ENCODE measurements at places on chromosomes 4 and X.

GRCh38 chrX:136496186-136496763 lies 1.1 kb upstream of the HTATSF1 start:
- no peak for ATAC-seq

GRCh38 chr4:145019346-145019745 lies 78.7 kb downstream of the ANAPC10 start:
- no peak for ATAC-seq

DNA sequence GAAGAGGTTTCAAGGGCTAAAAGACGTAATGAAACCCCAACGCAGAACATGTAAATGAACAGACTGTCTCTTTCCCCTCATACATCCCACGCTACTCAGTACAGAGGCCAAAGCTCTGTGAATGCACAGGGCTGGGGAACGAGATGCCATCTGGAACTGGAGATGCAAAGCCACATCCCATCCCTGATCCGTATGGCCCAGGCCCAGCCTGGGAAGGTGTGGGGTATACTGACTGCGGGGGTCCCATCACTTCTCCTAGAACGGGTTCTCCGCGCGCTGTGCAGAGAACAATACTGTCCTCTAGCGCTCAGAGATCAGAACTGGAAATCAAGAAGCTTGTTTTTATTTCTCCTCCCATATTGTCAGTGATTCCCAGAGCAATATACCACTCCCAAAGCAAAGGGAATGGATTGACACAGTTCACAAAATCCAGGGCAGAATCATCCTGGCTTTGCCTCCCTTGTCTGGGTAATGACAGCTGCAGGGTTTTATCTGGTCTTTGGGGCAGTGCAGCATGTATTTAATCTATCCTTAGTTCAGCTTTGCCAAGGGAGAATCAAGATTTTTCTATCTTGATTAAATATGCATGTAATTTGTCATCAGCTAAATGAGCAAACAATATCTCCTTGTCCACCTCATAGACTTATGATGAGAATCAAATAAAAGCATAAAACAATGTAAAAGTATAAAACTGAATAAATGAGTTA lies 47.3 kb upstream of the TLR3 start:
- peak; percentile 96 for ATAC-seq

- no peak for ATAC-seq
Observed at GRCh38 chr4:73615613-73616012, 4.6 kb downstream of the RASSF6 start.

DNA sequence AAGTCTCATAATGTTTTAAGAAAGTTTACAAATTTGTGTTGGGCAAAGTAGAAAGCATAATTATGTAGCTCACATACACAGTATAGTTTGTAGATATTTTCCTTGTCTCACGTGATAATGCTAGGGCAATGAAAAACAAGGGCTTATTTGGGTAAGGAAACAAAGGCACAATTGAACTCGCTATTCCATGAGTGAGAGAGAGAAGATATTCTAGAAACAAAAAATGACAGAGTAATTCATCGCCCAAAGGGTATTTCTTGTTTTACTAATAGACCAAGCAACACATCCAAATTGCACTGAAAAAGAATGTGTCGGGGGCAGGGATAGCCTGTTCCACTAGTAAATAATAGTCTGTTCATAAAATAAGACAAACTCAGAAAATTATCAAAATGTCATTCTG lies 3.6 kb upstream of the ASB11 start:
- ATAC-seq: no peak

GRCh38 chrX:43633757-43634156 lies 22.3 kb upstream of the MAOA start:
- no peak for ATAC-seq

- no peak for ATAC-seq
Observed at GRCh38 chr4:114279711-114280110, 300.3 kb upstream of the ARSJ start.

DNA sequence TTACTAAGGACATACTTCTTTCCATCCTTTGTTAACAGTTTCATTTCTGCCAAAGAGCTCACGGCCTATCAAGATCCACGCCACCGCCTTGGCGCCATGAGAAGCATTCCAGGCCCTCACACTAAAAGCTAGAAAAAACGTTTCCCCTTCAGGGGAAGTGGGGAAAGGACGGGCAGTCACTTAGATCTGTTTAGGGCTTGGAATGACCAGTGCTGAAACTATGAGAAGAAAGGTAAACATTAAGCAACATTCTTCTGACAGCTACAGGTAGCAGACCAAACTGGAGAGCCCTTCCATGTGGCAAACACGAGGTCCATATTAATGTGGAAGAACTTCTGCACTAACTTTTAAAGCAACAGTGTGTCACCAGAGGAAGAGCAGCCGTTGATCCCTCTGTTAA lies 146.7 kb downstream of the SH3KBP1 start:
- ATAC-seq: no peak

GRCh38 chrX:1906028-1906427 lies 291.2 kb downstream of the ASMT start:
- no peak for ATAC-seq

GRCh38 chrX:134528960-134529359 lies 69.0 kb downstream of the HPRT1 start:
- ATAC-seq: peak; percentile 31

- ATAC-seq: peak; percentile 35
Observed at GRCh38 chrX:39814391-39814790, 283.4 kb downstream of the BCOR start.

DNA sequence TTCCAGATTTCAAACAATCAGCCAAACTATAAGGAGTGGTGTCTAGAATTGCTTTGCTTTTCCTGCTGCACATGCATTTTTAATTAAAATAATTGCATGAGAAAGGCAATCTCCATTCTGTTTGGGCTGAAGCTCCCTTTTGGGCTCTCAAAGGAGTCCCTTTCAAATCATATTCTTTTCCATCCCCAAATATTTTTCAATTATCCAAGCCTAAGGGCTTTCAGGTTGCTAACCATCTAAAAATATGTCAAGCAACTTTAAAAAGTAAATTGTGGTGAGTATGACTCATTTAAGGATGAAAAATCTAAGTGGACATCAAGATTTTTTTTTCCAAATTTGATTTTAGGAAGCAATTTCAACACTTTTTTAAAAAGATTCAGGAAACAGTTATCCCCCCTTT lies 28.4 kb downstream of the PIR start:
- no peak for ATAC-seq

GRCh38 chrX:103845165-103845653 lies 13.2 kb upstream of the RAB9B start:
- ATAC-seq: peak; percentile 81

DNA sequence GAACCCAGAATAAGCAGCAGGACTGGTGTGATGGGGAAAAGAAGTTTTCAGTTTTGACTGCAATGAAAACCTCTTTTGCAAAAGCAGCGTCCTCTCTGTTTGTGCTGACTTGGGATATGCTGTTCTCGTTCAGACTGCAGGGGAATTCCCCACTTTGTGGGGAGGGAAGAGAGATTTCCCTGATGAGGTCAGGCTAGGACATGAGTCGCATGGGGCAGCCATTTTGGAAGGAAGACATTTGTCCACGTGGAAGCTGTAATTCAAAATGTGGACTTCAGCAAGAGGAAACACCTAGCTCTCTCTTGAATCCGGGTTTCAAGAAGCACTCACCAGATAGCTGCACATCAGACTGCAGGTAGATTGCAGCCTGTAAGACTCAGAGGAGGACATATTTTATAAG lies 39.3 kb downstream of the ING2 start:
- ATAC-seq: no peak

DNA sequence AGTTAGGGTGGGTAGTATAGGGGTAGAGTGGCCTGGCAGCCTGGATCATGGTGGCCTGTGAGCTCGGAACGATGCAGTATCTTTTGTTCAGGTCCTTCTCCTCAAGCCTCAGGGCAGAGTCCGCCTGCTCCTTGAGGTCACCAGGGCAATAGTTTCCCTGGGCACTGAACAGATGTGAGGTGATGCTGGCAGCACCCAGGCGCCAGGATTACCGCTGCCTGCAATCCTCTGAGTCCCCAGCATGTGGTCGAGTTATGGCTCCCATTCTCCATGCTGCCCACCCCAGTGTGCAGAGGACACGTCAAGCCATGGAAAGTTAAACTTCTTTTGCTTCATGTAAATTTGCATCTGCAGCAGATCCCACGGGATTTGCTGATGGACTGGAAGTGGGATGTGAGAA lies 38.7 kb downstream of the NEIL3 start:
- no peak for ATAC-seq

DNA sequence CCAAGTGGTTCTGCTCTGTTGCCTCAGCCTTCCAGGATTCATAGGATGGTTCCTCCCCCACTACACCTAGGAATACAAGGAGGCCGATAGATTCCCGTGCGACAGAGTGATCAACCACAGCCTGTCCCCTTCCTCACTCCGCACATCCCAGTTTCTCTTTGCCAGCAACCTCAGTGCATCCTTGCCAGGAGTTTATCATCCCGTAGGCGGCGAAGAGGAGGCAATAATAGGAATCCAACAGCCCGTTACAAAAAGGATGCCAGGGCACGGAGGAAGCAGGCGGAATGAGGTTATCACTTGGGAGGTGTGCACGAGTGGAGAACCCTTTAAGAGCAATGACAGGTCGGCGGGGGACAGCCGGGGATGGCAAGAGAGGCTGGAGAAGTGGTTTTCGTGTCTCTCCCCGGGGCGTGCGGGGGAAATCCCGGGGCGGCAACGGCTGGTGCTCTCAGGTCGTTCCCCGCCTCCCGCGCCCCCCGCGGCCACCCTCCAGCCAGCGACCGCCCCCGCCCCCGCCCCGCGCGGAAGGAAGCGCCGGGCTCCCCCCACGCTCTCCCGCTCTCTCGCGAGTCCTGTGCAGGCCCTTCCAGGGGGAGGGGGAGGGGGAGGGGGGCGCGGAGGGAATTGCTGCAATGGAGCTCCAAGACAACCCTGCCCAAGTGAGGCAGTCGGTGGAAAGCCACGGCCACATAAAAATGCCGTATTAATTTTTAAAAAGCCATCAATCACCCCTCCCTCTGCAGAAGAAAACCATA lies 1.6 kb downstream of the PPP3CA start:
- ATAC-seq: peak; percentile 57

DNA sequence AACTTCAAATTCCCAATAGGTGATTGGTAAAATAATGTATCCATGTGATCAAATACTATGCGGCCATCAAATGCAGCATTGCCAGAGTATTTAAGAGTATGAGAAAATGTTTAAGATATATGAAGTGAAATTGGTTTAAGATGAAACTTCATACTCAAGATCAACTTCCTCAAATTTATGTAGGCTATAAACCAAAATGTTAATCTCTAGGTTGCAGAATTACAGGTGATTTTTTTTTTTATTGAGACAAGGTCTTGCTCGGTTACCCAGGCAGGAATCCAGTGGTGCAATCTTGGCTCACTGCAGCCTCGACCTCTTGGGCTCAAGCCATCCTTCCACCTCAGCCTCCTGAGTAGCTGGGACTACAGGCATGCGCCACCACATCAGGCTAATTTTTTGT lies 25.3 kb downstream of the ACSL4 start:
- no peak for ATAC-seq

GRCh38 chr4:40309250-40309774 lies 25.8 kb upstream of the CHRNA9 start:
- ATAC-seq: peak; percentile 96

GRCh38 chr4:31968842-31969241 lies 1248.7 kb downstream of the PCDH7 start:
- ATAC-seq: no peak

DNA sequence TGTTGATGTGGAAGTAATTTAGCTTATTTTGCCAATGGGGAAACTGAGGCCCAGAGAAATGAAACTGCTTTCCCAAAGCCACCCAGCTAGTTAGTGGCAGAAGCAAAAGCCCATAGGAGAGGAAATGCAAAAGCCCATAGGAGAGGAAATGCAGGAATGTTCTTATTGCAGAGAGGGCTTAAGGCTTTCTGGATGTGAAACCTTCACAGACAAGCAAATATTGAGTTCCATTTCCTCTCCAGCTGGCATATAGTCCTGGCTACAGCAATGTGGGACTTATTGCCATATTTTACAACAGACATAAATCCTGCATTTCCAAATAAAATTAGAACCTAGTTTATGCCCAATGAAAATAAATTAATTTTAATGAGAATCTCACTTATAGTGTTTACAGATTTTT lies 69.7 kb downstream of the TMEM154 start:
- no peak for ATAC-seq

DNA sequence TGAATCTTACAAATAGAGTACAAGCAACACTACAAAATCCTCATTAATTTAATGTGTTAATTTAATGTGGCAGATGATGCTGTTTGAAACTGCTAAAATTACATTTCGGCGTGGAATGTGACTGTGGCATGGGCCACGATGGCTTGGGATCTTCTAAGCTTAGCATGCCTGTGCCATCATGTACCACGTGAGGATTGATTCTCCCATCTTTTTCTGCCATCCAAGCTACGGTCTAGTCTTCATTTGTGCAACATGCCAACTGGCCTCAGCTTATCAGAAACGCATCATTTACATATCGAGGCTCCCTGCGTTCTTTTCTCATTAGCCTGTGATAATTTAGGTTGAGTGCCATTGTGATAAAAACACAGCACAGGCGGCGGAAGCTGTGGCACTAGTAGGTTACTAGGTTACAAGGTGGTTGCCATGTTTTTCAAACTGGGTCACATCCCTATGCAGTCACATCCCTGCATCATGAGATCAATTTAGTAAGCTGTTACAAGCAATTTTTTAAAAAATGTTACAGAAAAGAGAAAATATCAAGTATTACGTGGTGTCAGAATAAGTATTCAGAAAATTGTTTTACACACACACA lies 189.9 kb upstream of the RBPJ start:
- ATAC-seq: no peak

- ATAC-seq: no peak
Observed at GRCh38 chr4:3697033-3697432, 69.2 kb upstream of the ADRA2C start.

GRCh38 chr4:113978561-113979147 lies 793 bp downstream of the ARSJ start:
- ATAC-seq: no peak

DNA sequence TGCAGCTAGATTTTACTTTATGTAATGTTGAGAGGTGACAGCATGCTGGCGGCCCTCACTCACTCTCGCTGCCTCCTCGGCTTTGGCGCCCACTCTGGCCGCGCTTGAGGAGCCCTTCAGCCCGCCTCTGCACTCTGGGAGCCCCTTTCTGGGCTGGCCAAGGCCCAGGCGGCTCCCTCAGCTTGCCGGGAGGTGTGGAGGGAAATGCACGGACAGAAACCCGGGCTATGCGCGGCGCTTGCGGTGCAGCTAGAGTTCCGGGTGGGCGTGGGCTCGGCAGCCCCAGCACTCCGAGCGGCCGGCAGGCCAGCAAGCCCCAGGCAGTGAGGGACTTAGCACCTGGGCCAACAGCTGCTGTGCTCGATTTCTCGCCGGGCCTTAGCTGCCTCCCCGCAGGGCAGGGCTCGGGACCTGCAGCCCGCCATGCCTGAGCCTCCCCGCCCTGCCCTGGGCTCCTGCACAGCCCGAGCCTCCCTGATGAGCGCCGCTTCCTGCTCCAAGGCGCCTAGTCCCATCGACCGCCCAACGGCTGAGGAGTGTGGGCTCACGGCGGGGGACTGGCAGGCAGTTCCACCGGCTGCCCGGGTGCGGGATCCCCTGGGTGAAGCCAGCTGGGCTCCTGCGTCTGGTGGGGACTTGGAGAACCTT lies 128.7 kb downstream of the GASK1B start:
- no peak for ATAC-seq

DNA sequence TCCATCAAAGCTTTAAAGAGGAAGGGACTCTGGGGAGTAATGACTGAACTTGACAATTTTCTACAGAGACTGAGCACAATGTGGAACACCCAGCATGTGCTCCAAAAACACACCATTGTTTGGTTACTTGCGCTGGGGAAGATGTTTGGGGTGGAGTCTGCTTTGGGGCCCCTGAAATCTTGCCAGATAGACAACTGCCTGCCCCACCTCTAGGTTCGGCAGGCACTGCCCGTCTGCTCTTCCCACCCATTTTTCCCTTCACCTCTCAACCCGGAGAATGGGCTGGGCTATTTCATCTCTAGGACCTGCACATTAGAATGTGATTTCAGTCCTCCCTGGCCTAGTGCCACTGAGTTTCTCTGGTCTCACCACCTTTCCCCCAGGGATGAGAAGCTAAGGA lies 41.9 kb downstream of the TSC22D3 start:
- no peak for ATAC-seq
